ENCODE measurements at places on chromosomes 3 and 15.

GRCh38 chr3:10292505-10293419 is at the start of gene GHRL:
Gene GHRL (minus strand): TSS chr3:10292947. CDS start chr3:10290180, 2,767 bp downstream.
- no peak for DNase-seq

- no peak for DNase-seq
Measured at GRCh38 chr15:91264651-91265351, 164.7 kb downstream of the SV2B start.

DNA sequence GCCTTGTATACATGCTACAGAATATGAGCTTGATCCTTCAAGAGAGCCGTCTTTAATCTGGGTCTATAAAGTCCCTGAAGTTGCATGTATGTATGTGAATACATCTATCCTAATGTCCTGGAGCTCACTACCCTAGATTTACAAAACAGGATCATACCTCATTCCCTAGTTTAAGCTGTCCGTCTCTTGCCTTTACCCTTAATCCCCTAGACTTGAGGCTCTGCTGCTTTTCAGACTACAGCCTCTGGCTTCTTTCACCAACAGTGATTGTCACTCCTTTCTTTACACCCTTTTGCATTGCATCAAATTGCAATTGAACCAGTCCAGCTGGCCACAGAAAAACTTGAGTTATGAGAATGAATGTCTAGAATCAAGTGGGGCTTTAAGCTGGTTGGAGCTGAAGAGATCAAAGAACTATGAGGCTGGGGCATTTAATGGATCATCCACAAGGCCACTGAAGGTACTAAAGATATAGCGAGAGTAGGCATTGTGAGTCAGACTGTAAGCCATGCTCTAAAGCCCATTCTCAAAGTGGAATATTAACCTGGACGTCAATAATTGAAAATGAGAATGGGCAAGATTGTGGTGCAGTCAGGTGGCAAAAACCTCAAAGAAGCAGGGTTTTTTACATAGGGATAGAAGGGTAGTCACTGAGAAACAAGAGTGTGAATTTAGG is 12.3 kb upstream of the PLD1 start:
- no peak for DNase-seq

GRCh38 chr3:179687967-179688535 is 35.2 kb downstream of the USP13 start:
- DNase-seq: no peak

DNA sequence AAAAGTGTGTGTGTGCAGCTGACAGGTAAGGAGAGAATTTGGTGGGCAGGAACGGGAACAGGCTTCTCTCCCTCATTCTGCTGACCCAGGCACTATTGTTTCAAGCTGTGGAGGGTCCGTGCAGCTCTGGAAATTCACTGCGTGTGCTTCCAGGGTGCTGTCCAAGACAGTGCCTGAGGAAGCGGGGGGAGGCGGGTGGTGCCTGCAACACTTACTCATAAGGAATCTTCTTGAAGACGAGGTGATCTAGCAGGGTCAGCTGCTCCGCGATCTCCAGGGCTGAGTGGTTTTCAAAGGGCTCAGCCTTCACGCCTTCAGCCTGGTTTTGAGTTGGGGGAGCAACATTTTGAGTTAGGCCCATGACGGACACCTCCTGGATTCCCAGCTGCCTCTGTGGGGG is 46.6 kb upstream of the CTSH start:
- no peak for DNase-seq

DNA sequence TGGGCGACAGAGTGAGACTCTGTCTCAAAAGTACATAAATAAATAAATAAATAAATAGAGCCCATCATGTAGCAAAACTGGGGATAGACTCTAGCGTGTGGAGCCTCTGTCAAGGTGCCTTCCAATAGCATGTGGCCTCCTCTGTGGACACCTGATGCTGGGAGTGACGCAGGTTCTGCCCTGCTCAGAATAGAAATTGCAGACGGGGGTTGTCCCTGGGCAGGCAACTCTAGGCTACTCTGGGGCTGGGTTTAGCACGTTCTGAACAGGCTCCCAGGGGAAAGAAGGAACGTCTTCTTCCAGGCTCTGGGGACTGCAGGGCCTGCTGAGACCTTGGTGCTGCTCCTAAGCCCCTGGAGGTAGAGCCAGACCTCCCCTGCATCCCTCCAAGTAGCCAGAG is 65.3 kb downstream of the EPHB3 start:
- DNase-seq: no peak

DNA sequence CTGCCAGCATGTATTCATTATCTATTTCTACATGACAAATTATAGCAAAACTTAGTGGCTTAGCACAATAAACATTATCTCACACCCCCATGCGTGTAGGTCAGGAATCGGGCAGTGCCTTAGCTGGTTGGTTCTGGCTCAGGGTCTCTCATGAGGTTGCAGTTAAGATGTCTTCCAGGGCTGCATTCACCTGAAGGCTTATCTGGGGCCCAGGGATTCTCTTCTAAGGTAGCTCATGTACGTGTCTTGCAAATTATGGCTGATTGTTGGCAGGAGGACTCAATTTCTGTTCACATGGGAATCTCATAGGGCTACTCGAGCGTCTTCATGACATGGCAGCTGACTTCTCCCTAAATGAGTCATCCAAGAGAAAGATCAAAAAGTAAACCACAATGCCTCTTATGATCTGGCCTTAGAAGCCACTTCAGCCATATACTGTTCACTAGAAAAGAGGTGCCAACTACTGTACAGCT is 42.9 kb upstream of the TSC22D2 start:
- DNase-seq: no peak

DNA sequence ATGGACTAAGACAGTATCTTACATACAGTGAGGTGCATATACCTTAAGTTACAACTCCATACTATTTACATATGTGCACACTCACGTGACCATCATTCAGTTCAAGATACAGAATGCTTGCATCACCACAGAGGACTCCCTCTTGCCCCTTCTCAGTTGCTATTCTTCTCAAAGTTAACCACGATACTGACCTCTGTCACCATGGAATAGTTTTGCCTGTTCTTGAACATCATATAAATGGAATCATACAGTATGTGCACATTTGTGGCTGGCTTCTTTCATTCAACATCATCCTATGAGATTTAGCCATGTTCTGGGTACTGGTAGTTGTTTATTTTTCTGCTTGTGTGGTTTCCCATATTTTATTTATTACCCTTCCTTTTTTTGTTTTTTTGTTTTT is 10.4 kb upstream of the ZSCAN2 start:
- DNase-seq: no peak

DNA sequence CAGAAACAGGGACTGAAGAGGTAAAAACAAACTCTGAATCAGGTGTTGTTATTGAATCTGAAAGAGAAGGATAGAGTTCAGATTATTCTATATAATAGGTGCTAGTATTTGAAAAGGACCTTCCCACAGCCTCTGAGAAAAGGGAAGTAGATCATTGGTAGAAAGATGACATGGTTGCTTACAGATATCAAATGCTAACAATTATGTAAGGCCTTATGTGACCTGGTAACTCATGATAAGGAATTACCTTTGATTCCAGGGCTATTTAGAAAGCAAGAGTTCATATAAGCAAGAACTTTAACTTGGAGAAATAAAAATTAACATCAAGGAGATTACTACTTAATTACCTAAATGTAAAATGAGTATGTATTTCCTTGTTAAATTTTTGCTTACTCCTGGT is 7.6 kb downstream of the SLC27A2 start:
- DNase-seq: no peak

DNA sequence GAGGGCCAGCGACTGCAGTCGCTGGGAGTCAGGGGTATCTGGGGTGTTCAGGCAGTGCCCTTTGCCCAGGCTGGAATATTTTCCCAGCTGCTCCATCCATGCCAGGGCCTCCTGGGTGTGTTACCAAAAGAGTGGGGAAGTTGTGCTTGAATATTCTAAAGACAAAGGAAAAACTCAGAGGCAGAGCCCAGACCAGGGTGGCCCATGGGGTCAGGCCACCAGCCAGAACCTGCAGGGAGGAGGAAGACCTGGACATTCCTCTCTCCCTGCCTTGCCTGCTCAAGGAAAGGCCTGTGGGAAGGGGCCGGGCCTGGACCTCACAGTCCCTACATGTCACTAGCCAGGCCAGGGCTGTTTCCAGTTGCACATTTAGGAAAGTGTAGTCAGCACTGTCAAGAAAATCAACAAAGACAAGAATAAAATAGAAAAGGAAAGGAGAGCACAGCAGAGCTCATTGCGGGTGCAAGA is 16.0 kb upstream of the KLF15 start:
- no peak for DNase-seq

DNA sequence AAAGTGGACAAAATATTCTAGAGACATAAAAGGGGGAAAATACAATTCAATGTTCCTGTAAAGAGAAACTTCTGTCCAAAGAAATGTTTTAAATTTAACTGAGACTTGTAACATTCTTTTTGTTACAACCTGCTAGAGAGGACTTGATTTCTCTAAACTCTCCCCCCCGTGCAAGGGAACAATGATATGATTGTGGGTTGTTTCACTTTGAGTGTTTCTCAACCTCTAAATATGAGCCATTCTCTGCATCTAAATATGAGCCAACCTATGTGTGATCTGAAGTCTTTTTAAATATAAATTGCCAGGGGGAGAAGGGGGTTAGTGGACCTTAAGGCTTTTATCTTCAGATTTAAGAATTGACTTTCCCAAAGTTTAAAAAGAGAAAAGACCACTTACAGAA is 14.6 kb downstream of the ZNF860 start:
- DNase-seq: no peak

DNA sequence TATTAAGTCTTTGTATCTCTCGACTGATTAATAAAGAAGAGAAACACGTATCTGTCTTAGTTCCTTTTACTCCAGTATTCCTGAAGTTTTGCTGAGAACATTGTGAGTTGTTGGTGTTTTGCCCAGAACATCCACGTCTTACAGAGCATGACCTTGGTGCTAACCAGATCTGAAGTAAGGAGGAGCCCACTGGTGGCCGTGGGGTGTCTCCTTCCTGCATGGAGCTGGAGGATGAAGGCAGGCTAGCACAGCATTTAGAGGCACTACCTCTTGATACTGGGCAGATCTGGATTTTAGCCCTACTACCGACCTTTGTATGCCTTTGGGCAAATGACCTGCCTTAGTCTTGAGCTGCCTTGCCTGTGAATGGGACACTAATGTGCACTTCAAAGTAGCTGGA is 28.9 kb upstream of the ESYT3 start:
- no peak for DNase-seq

GRCh38 chr3:141239511-141240281 is 8.1 kb downstream of the PXYLP1 start:
- DNase-seq: no peak

GRCh38 chr15:76151599-76151974 is 91.8 kb downstream of the TMEM266 start:
- no peak for DNase-seq

DNA sequence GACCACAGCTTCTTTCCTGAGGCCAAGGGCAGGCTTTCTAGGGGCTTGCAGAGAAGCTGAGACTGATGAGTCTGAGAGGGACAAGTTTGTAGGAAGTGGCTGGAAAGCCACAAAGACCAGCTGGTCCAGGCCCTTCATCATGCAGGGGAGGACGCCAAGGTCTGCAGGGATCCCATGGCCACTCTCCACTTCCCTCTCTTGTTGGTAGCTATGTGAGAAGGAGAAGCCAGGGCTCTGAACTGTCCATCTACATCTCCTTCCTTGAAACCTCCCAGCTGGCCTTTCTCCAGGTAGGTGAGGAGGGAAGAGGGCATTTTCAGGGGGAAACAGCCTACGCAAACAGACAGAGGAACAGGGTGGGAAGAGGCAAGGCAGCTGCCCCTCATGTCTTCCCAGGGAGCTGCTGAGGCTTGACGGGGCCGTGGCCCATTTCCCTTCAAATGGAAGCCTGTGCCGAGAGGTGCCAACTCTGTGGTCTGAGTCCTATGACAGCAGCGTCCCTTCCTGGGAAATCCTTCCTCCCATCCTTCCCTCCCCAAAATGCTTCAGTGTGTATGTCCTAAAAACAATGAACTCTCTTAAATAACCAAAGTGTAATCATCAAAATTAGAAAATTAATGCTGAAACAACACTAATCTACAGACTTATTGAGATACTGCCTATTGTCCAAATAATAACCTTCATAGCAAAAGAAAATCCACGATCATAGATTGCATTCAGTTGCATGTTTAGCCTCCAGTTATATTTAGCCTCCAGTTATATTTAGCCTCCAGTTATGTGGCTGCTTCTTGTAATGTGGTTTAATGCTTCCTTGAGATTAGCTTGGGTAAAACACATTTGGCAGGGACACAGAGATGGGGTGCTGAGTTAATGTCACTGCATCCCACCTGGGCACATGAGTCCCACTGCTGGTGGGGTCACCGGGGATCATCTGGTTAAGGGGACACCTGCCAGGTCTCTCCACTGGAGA is 36.0 kb downstream of the GNB5 start:
- DNase-seq: no peak

GRCh38 chr15:70956201-70956995 is 63.8 kb downstream of the LRRC49 start:
- no peak for DNase-seq

GRCh38 chr15:68413363-68414205 is 18.4 kb downstream of the ITGA11 start:
- DNase-seq: no peak

GRCh38 chr3:71825551-71826283 is 40.8 kb upstream of the PROK2 start:
- DNase-seq: no peak

DNA sequence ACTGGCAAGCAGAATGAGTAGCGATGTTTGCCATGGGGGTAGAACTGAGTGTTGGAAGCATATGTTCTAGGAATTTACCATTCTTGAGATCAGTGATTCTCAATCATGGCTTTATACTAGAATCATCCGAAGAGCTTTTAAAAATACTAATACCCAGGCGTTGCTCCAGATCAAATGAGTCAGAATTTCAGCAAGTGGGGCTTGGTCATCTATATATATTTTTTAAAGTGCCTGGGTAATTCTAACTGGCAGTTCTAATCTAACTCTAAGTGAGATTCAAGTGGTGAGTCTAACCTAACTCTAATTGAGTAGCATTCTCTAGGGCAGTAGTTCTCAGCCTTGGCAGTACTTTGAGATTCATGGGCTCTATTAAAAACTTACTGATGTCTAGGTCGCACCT is 20.8 kb downstream of the TM4SF1 start:
- DNase-seq: no peak

DNA sequence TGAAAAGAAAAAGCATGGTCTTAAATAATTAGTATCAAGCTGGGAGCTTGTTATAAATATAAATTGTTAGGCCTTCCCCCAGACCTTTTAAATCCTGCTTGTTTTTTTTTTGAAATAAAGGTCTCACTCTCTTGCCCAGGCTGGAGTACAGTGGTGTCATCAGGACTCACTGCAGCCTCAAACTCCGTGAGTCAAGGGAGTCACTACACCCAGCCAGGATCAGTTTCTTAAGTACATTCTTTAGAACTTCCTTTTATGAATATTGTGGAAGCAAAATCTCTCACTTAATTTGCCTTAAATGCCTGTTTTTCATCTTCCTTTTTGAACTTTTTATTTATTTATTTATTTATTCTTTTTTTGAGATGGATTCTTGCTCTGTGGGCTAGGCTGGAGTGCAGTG is 20.8 kb upstream of the DENND4A start:
- no peak for DNase-seq

DNA sequence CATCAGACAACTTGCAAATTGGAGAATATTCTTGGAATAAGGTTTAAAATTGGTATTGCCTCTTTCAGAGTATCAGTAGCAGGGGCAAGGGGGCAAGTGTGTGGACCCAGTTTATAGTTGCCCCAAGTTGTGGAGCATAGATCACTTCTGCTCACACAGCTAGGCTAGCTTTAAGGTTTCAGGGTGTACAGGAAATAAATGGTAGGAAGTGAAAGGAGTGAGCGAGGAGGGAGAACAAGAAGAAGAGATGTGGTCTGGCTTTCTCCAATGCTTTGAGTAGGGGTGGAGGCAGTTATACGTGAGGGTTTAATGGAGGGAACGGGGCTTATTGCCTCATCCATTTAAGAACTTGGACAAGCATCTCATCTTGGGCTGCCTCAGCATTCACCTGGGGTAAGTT is 290.0 kb upstream of the CFAP20DC start:
- no peak for DNase-seq

GRCh38 chr3:23002836-23003732 is 200.0 kb upstream of the UBE2E2 start:
- no peak for DNase-seq
